NCI-H1105 treated with DMSO at 0.1 percent for 48 hours (cell line): ENCODE measurements at places on chromosomes 4 and X.

DNA sequence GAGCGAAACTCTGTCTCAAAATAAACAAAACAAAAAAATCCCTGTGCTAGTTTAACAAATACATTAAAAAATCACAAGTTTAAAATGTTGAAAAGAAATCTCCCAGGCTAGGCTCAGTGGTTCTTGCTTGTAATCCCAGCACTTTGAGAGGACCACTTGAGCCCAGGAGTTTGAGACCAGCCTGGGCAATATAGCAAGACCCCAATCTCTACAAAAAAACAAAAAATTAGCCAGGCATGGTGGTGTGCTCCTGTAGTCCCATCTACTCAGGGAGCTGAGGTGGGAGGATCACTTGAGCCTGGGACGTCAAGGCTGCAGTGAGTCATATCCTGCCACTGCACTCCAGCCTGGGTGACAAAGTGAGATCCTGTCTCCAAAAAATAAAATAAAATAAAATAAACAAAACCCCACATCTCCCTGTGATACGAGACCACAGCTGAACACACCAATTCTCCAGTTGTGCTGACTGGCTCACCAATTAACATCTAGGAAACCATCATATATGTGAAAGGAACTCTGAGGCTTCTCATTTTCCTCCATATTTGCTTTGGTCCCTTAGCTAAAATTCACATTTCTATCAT lies 7.3 kb downstream of the RPS4X start:
- DNase-seq, result no peak

GRCh38 chrX:120316587-120317283 lies 5.5 kb upstream of the TMEM255A start:
- no peak for DNase-seq

DNA sequence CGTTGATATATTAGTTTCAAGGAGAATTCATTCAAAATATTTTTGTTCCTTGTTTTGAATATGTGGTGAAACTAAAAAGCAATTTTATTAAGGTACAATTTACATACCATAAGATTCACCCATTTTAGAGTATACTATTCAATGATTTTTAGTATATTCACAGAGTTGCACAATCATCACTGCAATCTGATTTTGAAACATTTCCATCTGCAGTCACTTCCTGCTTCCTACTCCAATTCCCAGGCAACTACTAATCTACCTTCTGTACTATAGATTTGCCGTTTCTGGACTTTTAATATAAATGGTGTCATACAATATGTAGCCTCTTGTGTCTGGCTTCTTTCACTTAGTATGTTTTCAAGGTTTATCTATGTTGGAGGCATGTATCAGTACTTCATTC lies 71.3 kb downstream of the SLC9A7 start:
- no peak for DNase-seq

GRCh38 chrX:133473451-133473850 lies 58.2 kb upstream of the GPC4 start:
- DNase-seq, result no peak

DNA sequence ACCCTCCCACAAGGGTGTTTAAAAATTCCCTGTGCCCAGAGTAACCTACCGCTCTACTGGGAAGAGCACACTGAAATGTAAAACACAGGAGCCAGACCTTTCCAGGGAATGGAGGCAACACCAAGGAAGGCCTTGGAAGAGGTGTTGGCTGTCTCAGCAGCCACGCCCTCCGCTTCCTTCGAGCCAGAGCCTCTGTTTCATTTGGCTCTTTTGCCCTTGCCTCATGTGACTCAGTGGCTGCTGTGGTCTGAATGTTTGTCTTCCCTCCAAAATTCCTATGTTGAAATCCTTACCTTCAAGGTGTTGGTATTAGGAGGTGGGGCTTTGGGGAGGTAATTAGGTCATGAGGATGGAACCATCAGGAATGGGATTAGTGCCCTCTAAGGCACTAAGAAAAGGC lies 11.3 kb downstream of the SCD5 start:
- no peak for DNase-seq

GRCh38 chr4:187333151-187333550 lies 609.5 kb upstream of the FAT1 start:
- DNase-seq, result no peak

- DNase-seq, result no peak
These were observed 86.0 kb downstream of the PARM1 start for GRCh38 chr4:75018811-75019479.

DNA sequence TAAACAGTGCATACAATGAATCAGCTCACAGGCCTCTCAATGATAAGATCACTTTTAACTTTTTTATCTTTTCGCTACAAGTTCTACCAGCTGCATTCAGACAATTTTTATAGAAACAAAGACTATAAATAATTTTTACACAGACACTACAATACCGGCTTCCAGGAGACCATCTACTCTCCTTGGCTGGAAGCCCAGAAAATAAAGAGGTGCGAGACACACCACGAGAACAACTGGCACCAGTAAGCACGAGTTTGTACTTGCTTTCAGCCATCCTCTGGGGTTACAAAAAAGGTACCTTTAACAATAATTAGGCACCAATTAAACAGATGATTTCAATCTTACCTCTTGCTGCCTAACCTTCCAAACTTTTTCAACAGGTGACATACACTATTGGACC lies 11.2 kb upstream of the PRDX4 start:
- DNase-seq, result peak; percentile 93

DNA sequence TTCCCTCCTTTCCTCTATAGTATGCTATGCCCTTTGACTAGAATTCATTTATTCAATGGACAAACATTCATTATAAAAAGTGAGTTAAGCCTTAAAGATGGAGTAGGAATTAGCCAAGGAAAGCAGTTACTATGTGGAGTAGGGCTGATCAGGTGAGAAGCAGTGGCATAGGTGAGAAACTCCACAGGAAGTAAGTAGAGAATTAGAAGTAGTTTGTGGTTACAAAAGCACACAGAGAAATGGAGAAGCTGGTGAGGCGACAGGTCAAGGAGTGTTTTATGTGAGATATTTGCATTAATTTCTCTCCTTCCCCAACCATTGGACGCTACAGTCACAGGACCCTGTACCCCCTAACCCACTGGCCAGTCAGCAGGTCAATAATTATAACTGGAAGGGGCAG lies 30.6 kb downstream of the SETD7 start:
- DNase-seq, result no peak

DNA sequence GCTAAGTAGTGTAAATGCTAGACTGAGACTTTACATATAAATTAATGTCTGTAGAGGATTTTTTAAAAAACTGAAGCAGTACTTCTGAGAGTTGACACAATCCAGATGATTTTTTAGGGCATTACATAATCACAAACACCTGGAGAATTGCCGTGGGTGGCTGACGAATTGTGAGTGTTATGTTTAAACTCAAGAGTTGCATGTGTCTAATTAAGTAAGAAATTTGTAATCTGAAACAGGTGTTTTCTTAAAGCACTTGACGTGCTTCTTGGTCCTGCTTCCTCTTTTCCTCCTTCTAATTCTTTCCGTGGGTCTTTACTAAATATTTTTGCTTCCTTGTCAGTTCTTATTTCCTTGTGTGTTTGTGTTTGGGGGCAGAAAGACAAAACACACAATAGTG lies 27.8 kb downstream of the PIR start:
- DNase-seq, result no peak

- no peak for DNase-seq
These were observed 165.1 kb downstream of the TSPAN5 start for GRCh38 chr4:98493296-98493695.

DNA sequence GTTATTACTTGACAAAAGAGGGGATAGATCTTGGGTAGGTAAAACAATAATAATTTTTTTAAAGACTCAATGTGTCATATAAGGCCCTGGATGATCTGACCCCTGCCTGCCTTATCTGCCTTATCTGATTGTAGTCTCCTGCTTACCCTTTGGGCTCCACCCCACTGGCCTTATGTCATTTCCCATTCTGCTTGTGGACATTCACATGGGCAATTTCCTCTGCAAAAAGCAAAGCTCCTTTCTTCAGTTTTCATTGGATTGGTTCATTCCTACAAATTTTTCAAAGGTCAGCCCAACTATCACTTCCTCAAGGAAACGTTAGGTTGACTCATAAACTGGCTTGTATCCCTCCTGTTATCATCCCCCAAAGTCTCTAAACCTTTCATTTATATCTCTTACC lies 15.7 kb upstream of the TET2 start:
- DNase-seq, result no peak
